ENCODE measurements at places on chromosomes 7 and 10.

DNA sequence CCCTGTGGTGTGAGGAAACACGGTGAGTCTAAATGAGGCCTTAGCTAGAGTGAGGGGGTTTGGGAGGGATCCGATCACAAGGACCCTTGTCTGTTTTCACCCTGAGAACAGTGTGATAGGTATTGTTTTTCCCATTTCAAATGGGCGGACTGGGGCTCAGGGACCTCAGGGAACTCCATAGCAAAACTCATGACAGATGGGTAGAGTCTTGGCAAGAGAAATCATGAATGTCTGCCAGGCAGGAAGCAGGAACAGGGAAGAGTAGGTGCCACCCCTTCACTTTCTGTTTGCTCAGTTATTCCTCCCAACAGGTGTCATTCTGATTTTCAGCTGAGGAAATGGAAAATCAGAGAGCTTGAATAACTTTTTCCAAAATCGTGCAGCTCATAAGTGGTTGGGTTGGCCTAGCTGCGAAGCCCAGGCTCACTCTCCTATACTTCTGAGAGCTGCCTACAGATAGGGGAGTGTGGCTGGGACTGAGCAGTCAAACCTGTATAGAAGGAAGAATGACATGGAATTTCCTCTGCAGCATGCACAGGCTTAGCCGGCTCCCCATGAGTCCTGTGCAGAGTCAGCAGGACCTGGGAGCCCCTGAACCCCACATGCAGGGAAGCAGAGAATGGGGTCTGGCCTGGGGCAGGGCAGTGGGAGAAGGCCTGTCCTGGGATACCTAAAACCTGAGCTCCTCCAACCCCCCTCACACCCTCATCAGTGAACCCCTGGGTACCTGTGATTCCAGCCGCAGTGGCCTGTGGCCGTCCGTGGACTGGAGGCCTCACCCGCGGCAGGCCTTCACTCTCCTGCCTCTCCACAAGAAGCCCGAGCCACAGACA is 17.6 kb upstream of the C10orf105 start:
- no peak for DNase-seq

- no peak for DNase-seq
Measured at GRCh38 chr10:109866168-109866994, 56.9 kb downstream of the XPNPEP1 start.

- DNase-seq: no peak
Measured at GRCh38 chr7:142175594-142175993, 64.1 kb downstream of the MGAM2 start.

DNA sequence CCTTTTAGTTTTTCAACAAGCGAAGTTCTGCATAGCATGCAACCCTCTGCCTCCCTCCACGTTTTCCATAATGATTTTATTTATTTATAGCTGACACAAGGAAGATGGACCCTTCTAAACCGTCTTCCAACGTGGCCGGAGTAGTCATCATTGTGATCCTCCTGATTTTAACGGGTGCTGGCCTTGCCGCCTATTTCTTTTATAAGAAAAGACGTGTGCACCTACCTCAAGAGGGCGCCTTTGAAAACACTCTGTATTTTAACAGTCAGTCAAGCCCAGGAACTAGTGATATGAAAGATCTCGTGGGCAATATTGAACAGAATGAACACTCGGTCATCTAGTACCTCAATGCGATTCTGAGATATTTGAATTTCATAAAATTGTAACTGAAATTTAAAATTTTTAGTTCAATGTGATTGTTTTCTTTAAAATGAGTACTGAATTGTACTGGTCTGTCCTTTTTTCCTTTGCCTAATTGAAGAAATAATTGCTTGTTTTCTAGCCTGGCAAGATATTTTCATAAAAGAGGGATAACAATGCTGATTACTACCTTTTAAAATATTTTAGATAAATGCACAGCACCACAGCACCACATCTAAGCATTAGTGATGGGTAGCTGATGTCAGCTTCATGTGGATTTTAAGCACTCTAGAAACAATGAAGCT is 41.5 kb upstream of the SLC39A12 start:
- DNase-seq: no peak

- no peak for DNase-seq
Measured at GRCh38 chr10:64586934-64587503, 1065.8 kb downstream of the REEP3 start.

- DNase-seq: no peak
Measured at GRCh38 chr10:62373995-62374861, at the start of gene ZNF365. Gene ZNF365 (plus strand): TSS chr10:62374369. CDS start chr10:62376194, 1,825 bp downstream.

DNA sequence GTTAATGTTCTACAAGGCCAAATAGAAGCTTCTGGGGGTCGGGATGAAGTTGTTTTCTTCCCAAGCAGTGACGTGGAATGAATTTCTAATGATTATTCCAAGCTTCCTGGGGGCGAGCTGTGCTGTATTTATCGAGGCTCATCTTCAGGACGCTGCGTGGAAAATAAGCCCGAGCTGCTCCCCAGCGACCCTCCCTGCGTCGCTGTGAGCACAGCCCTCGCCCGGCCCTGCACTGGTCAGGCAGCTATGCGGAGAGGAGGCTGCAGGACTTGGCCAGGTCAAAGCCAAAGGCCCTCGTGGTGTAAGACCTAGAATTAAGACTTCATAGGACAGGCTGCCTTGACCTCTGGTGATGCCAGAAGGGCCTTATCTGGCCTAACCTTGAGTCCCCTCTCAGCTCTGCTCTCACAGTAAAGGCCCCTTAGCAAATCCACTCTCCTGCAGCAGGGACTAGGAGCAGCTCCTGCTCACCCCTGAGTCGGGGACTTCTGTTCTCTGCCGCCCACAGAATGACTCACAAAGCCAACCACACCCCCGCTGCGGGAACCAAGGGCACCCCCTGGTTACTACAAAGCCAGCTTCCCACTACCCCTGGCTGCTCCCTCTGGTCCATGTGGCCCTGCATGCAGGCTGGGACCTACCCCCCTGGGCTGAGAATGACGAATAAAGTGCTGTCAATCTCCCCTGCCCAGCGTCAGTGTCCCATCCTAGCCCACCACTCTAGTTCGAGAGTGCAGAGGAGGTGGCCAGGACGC is 501.6 kb downstream of the TCERG1L start:
- DNase-seq: no peak

DNA sequence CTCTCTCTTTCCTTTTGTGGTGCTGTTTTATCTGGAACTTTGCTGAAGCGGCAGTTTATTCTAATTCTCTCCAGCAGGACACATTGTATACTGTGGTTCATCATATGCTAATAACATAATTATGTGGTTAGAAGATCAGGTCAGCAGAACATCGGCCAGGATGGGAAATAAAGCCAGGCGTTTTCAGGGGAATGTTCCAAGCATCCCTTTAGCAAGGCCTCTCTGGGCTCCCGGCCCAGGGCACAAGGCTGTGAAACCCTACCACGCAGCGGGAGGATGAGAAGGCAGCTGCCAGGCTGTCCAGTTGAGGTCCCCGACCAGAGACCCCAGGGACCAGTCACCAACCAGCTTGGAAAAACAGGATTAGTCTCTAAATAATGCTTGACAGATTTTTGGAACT is 112.2 kb upstream of the GALNT17 start:
- DNase-seq: no peak

GRCh38 chr7:39888171-39888853 is 61.7 kb upstream of the CDK13 start:
- no peak for DNase-seq

DNA sequence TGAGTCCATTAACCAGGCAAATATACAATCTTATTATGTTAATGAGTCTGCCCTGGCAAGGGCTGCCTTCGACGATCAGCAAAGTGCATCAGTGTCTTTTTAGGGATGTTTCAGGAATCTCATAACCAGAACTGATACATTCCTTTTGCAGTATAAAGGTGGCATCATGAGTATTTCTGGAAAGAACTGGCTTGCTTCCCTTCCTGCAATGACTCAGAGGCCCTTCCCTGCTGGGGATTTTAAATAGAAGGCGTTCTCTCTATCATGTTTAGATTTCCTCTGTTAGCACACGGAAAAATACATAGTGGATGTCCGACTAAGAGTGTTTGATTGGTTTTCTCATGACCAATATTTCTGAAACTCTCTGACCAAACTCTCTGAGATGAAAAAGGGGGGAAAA is 1.8 kb downstream of the NPS start:
- no peak for DNase-seq

DNA sequence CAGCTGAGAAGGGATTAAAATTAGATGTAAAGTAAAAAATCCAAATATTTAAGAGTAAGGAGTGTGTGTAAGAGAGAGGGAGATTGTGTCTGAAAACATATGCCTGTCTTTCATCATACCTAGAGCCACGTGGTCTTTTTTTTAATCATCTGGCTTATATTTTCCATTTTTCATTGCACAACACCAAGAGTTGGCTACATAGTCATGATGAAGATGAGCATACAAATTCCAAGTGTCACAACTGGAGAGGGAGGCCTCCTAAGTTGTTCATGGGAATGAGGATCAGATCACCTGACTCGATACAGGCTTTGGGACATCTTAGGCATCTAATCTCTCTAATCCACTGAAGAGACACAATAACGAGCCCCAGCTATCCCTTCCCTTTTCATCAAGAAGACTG is 47.2 kb upstream of the CCDC3 start:
- no peak for DNase-seq

- DNase-seq: no peak
Measured at GRCh38 chr10:42150428-42151061, 487.8 kb downstream of the ZNF33B start.

DNA sequence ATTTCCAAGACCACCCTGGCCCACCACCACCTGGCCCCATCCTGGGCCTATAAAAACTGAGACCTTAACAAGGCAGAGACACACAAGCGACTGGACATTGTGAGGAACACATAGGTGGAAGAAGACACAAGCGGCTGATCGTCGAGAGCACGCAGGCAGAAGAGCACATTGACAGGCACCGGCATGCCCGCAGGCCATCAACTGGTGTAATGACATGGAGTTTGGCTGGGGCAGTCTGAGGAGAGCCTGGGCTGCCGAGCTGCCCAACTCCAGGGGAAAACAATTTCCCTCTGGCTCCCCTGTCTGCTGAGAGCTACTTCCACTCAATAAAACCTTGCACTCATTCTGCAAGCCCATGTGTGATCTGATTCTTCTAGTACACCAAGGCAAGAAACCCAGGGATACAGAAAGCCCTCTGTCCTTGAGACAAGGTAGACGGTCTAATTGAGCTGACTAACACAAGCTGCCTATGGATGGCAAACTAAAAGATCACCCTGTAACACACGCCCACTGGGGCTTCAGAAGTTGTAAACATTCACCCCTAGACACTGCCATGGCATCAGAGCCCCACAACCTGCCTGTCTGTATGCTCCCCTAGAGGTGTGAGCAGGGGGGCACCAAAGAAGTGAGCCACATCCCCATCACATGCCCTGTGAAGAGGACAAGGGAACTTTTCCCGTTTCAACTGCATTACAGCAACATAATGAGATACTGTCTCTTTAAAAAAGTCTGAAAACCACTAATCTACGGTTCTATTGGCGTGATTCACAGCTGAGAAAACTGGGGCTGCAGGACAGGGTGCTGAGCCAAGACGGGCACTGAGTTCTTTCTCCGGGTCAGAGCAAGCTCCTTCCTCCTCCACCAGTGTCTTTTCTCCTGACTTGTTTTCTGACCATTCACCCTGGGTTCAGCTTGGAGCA is 18.5 kb upstream of the TNS3 start:
- DNase-seq: no peak

DNA sequence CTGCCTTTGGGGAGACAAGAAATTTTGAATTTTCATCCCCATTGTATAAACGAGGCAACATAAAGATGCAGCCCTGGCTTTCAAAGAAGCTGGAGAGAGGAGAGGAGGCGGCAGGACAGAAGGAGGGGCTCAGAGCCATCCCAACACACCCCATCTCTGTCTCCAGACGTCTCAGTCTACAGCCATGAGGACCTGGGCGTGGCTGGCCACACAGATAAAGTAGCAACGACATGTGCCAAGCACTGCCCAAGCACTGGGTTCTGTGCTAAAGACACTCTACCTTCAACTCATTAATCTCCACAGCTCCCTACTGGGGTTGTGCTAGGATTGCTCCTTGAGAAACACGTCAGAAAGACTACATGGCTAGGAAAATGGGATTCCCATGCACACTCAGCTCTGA is 65.2 kb downstream of the DLG5 start:
- no peak for DNase-seq

DNA sequence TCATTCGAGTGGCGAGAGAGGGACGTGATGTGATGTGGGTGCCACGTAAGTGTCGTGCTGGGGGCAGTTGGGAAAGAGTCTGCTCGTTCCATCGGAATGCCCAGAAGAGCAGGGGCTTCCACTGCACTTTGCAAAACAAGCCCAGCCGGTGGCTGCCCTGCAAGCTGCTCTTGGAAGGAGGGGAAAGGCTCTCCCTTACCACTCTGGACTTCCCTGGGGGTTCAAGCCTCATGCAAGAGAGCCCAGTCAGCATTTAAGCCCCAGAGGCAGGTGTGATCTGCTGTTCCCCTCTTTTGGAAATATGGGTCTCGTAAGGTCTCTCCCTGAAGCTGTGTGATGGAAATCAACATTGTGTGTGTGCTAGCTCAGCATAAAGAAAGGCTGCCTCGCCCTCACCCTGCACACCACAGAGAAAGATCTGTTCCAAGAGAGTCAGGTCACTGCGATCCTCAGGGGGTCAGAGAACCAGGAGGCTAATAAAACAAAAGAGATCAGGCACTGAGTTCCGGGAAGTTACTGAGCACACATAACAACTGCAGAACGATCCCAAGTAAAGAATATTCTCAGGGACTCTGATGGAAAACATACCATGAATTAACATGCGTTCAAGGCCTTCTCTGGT is 212.5 kb downstream of the ADAM12 start:
- no peak for DNase-seq

DNA sequence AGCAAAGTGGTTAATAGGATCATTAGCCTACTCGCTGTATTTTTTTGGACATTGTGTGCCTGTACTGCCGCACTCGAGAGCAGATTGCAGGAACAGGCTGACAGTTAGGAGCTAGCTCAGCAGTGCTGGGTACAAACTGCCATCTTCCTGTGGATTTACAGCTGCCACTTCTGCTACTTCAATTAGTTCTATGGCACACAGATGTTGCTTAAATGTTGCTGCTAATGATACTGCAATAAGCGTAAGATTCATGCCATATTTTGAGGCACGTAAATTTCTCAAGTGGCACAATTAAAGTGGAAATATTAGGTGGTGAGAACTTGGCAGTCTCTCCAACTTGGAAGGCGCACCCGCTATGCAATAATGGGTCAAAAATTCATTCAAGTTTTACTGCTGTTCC is 171.9 kb downstream of the EBF3 start:
- no peak for DNase-seq

GRCh38 chr7:31373337-31374289 is 33.1 kb upstream of the NEUROD6 start:
- no peak for DNase-seq

GRCh38 chr7:106344211-106344610 is 59.4 kb upstream of the NAMPT start:
- DNase-seq: no peak

- DNase-seq: no peak
Measured at GRCh38 chr10:116156819-116157218, 116.2 kb downstream of the GFRA1 start.

DNA sequence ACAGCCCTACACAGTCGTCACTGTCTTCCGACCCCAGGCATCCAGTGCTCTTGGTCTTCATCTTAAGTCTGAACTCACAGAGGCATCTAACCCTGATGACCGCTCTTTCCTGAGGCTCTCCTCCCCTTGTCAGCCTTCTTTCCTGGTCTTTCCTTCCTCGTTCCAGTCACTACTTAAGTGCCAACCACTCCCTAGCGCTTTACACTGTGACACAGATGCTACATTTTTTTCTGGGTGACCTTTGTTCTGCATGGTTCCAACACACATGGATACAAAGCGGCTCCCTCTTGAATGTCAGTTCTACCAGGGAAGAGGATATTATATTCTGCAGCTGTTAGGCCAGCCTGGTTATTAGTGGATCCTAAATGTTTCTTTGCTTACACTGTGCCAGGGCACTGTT is 12.7 kb downstream of the YWHAG start:
- no peak for DNase-seq

Measured in omental fat pad (tissue), 4 donors.